NK-92 treated with Interleukin-12 subunit alpha and Interleukin-12 subunit beta, amount 100 ng/mL, for 24 hours (cell line): ENCODE measurements at places on chromosomes 1 and 21.

GRCh38 chr1:169392406-169392805, 24.4 kb downstream of the BLZF1 start:
- DNase-seq: no peak

DNA sequence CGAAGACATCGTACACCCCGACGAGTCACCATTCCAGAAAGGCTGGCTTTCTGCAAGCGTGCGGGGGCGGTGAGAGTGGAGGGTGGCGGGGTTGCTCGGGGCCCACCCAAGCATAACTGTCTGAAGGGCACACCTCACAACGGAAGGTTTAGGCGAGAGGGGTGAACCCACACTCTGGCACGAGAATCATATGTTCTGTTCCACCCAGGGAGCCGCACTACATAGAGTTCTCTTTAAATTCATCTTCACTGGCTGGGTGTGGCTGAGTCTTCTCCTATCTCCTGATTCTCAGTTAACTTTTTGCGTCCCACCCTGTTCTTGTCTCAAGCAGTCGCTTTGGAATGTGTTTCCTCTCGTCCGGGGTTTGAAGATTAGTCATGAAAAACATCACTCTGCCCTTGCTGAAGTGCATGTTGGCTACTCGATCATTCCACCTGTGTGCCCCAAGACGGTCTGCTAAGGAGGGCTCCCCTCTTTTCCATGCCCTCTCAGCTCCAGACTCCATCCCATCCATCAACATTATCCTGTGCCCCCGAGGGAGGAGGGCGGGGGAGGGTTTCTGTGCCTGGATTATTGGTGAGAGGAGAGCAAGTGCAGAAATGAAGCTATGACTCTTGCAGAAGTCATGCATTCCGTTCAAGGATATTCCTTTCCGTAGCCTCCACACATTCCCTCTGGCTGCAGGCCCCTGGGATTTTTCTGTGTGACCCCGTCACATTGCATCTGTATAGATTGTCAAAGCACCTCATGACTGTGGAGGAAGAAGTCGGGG, 53.5 kb upstream of the CD34 start:
- no peak for DNase-seq

- DNase-seq: no peak
Measured at GRCh38 chr1:10424034-10424433, 6.2 kb upstream of the CENPS start.

DNA sequence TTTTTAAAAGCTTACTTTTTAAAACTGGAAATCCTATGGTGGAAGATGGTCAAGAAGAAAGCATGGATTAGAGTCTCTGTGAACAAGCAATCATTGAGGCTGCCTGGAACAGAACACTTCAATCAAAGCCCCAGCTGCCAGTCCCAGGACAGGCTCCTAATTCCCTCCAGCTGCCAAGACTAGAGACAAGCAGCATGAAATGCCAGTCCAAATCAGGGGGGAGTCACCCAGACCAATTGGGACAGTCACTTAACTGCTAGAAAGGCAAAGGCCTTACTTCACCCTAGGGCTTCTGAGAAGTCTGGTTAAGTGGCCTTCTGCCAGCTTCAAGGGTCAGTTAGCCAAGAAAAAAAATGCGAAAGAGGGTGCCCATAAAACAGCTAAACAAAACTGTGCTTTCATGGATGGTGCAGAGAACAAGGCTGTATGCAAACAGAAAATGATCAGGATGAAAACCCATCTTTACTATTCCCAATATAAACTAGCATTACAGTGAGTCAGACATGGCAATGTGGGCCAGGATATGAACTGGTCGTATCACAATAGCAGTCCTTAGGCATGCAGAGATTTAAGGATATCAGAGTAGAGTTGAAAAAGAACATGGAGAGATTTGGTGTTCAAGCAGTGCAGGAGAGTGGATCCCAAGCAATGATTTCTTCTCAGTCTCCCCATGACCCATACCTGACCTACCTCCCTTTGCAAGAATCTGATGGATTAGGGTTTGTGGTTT, 31.0 kb upstream of the MAN1A2 start:
- no peak for DNase-seq

DNA sequence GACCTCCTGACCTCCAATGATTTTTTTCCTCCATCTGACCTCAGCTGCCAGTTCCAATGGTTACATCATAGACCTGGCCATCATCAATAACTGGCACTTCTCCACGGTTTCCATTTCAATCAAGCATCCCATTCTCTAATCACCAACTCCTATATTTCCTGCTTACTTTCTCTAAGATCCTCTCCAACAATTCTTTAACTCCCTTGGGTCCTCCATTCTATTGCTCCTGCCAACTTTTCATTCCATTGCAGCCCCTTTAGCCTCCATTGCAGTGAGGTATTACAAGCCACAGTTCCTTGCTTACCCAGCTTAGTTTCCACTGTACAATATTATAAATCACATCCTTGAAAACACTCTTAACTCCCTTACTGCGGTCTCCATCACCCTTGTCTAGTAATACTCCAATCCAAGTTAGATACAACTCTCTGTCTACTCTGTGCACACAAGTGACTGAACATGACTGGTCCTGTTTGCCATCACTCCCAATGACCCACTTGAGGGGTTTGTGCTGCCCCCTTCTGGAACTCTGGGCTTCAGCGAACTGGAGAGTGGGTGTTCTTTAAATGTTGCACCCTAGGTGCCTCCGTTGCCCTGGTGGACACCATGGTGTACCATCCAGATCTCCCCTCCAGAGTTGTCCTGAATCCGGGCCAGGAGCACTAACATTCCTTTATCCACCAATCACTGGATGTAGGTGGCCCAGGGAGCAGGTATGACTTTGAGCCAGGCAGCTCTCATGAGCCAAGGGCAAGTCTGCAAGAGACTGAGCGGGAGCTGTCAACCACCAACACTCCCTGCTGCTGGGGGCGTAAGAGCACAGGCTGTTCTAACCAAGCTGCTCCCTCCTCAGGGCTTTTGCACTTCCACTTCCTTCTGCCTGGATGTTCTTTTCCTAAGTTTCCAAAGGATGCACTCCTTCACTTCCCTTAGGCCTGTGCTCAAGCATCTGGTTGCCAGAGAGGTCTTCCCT, 3.7 kb upstream of the FNDC7 start:
- no peak for DNase-seq

- no peak for DNase-seq
Measured at GRCh38 chr1:28578696-28579218, 13.3 kb upstream of the RAB42 start.

- DNase-seq: no peak
Measured at GRCh38 chr21:37945036-37945435, 28.8 kb upstream of the KCNJ6 start.
